Activated CD4-positive, alpha-beta T cell treated with anti-CD3 and anti-CD28 coated beads, Interleukin-2, amount 50 U/mL, for 48 hours (primary cell): ENCODE measurements at places on chromosomes 4 and X.

- DNase-seq, result no peak
Observed at GRCh38 chr4:70337886-70338420, 3.2 kb downstream of the CABS1 start.

GRCh38 chr4:114021451-114021850 is 42.0 kb upstream of the ARSJ start:
- DNase-seq, result no peak

- no peak for DNase-seq
Observed at GRCh38 chr4:179843370-179843769, 2399.8 kb upstream of the TENM3 start.

DNA sequence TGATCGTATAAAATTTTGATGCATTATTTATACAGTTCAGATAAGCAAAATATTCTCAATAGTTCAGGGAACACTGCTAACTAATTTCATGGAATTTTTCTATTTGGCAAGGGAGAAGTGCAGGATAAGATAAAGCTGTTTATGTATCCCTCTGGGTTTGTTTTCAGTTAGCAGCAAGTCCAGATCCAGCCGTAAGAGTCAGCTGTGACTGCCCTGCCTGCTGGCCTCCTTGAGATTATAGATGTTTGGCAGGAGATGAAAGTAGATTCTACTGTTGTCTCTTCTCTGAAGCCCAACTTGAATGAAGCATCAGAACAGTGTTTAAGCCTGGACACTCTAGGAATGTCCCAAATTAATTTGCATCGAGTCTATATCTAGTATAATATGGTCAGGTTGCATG is 29.5 kb downstream of the ANTXR2 start:
- DNase-seq, result no peak

GRCh38 chr4:169412046-169412445 is 141.3 kb upstream of the SH3RF1 start:
- no peak for DNase-seq

DNA sequence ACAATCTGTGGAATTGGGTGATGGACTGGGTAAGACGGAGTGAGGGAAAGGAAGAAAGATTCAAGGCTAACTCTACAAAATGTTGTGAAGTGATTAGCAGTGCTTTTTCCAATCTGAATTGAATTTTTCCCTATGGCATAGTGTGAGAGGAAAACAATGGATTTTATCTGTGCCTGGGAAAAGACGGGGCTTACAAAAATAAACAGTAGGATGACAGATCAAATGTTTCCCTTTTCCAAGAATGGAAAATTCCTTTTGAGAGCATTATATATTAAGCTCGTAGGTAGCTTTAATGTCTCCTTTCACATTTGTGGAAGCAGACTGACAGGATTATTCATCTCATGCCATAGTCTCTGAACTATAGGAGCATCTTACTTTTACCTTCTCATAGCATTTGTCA is 27.8 kb downstream of the ATP11C start:
- DNase-seq, result no peak

- no peak for DNase-seq
Observed at GRCh38 chr4:41022116-41022515, 192.2 kb downstream of the APBB2 start.

DNA sequence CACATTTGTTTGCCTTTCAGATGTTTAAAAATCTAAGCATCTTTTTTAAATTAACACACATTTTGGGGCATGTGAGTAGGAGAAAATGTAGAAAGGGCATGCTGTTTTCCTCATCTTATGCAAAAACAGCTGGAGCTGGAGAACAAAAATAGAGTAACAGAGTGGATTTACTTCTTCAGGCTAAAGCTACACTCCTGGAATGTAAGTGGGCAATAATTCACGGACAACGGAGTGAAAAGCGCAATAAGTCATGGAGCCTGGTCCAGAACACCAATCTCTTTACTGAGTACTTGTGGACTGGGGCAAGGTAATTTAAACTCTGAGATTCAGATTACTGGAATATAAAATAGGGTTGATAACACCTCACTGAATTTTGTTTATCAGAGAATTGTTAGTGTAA is 1018.8 kb upstream of the HS3ST1 start:
- no peak for DNase-seq

DNA sequence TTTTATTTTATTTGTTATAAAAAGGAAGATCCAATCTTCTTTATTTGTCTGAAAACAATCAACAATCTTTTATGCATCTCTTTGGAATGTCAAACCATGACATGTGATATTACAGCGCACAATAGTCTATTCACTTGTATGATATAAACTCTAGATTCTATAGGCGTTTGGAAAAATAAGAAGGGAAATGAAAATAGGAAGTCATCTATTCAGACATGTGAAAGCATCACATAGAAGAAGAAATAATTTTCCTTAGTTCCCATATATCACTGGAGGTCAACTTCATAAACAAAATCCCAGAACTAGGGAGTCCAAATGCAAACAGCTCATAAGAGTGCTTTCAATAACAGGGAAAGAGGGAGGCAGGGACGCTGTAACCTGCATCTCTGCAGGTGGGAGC is 139.5 kb upstream of the RASGEF1B start:
- no peak for DNase-seq

- no peak for DNase-seq
Observed at GRCh38 chrX:9665113-9665512, 100.5 kb downstream of the GPR143 start.

GRCh38 chr4:3878678-3879077 is 112.5 kb downstream of the ADRA2C start:
- DNase-seq, result no peak

GRCh38 chrX:115013705-115014104 is 3.7 kb downstream of the IL13RA2 start:
- no peak for DNase-seq

- no peak for DNase-seq
Observed at GRCh38 chrX:70134116-70134477, 850 bp downstream of the IGBP1 start.

DNA sequence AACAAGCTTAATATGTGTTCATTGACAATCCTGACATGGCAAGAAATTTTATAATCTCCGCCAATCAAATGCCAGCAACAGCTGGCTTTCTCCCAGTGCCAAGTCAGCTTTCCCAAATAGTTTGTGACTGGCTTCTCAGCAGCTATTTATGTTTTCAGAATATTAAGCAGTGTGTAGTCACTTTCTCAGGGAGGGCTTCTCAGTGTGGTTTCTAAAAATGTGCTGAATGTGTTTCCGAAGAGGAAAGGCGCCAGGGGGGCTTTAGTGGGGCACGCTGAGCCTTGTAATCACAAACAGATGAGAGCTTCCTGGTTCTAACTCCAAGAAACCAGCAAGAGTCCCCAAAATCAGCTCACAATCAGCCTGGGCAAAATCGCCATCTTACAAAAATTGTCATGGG is 258.7 kb upstream of the CPEB2 start:
- no peak for DNase-seq

DNA sequence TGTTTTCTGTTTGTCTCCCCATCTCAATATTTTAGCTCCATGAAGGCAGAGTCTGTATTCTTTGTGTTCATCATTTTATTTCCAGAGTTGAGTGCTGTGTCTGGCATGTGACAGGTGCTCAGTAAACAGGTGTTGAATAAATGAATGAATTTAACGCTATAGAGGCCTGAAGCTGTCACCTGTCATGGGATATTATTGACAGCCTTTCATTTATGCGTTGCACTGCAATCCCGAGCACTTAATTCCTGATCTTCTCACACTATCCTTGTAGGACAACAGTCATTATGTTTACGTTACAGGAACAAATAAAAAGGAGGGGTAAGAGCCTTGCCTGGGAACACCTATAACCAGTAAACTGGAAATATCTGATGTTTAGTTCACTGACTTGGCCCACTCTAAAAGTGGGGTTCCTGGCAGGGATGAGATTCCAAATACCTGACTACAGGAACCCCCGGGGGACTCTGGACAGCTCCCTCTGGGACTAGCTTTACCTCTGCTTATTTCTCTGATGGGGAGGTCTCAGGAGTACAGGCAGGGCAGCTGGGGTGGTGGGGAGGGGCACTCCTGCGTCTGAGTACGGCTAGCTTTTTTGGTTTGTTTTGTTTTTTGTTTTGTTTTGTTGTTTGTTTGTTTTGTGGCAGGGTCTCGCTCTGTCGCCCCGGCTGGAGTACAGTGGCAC is 36.6 kb downstream of the SEL1L3 start:
- no peak for DNase-seq

DNA sequence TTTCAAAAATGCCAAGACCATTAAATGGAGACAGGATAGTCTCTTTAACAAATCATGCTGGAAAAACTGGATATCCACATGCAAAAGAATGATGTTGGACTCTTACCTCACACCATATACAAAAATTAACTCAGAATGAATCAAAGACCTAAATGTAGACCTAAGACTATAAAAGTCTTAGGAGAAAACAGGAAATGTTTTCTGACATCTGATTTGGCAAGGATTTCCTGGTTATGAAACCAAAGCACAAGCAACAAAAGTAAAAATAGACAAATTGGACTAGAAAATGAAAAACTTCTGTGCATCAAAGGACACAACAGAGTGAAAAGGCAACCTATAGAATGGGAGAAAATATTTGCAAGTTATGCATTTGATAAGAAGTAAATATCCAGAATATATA is 37.6 kb downstream of the ARFIP1 start:
- DNase-seq, result no peak

DNA sequence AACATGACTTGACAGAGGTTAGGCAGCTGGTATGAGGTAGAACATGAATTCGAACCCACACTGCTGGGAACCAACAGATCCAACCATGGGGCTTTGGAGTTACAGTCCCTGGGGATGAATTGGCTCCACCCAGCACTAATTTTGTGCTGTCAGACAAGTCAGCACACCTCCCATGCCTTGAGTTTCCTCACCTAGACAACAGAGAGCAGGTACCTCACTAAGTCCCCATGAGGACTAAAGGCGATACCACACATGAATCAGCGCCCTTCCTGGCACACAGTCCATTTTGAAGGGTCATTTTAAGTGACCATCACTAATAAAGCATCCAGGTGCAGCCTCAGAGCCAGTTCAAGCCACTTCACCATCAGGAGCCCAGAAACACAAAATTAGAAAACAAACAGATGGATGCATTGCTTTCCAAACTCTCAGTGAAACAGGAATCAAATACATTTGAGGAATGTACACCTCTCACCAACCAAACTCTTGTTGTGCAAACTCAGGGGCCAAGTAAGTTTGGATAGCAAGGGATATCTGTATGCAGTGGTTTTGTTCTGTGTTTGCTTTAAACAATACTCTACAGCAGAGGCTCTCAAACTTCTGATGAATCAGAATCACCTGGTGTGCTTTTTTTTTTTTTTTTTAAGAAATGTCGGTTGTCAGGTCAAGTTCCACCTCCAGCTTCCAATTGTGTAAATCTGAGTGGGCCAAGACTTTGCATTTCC is 10.1 kb downstream of the IDS start:
- no peak for DNase-seq
